ENCODE measurements at places on chromosomes 6 and 20. TPM values are rescaled to one million over a fixed set of nuclear protein-coding genes. Genes with fewer than 3 reads are reported as not detected.

The IGF2R gene
- total RNA-seq = 33.8 TPM

The RAMACL gene
- 0.33 TPM for total RNA-seq

The GHRH gene
- not detected for total RNA-seq

The GFRAL gene
- total RNA-seq = not detected

The SPTLC3 gene
- total RNA-seq = not detected

The CRYBG1 gene
- 79.2 TPM for total RNA-seq

The BANF2 gene
- total RNA-seq = not detected

The ZC2HC1B gene
- not detected for total RNA-seq

The SNAP91 gene
- not detected for total RNA-seq

The ADGRB3 gene
- total RNA-seq = not detected

The SALL4 gene
- not detected for total RNA-seq

The SYNE1 gene
- total RNA-seq = 140 TPM

The ILRUN gene
- total RNA-seq = 82.7 TPM

The MYLK2 gene
- total RNA-seq = 0.61 TPM

The RAET1L gene
- not detected for total RNA-seq

The HAO1 gene
- not detected for total RNA-seq

The CENPB gene
- 34.8 TPM for total RNA-seq

The EDN3 gene
- not detected for total RNA-seq

The LHFPL5 gene
- total RNA-seq = not detected

The THBD gene
- not detected for total RNA-seq

The OVOL2 gene
- not detected for total RNA-seq

The ALDH8A1 gene
- not detected for total RNA-seq

The PRR18 gene
- total RNA-seq = 0.13 TPM

The SLC26A8 gene
- total RNA-seq = not detected

The RIPPLY2 gene
- total RNA-seq = not detected

The ANKRD66 gene
- total RNA-seq = not detected

The RNF217 gene
- total RNA-seq = not detected

The YWHAB gene
- 245 TPM for total RNA-seq

The APCDD1L gene
- total RNA-seq = not detected

The LY6G6F gene
- total RNA-seq = not detected

The CDH22 gene
- not detected for total RNA-seq

The PROKR2 gene
- not detected for total RNA-seq

The MATN4 gene
- total RNA-seq = not detected

The BTN1A1 gene
- 1.0 TPM for total RNA-seq

The TRDN gene
- total RNA-seq = not detected

The SCUBE3 gene
- not detected for total RNA-seq

The ARG1 gene
- total RNA-seq = not detected

The CBFA2T2 gene
- 22.2 TPM for total RNA-seq

The ELOVL4 gene
- not detected for total RNA-seq

The RFX6 gene
- not detected for total RNA-seq

The WFDC5 gene
- total RNA-seq = not detected

The MMP24OS gene
- 44.6 TPM for total RNA-seq

The HEY2 gene
- total RNA-seq = 1.3 TPM

The MAP7 gene
- not detected for total RNA-seq

The KIAA0408 gene
- 0.74 TPM for total RNA-seq

The PAK5 gene
- not detected for total RNA-seq

The CMTR1 gene
- total RNA-seq = 41.2 TPM

The PPDPF gene
- total RNA-seq = 126 TPM

The TAGAP gene
- 22.7 TPM for total RNA-seq

The OLIG3 gene
- total RNA-seq = not detected

The DPM1 gene
- total RNA-seq = 68.2 TPM

Data from OCI-LY7 (cell line).